GM13977 (cell line): ENCODE measurements at places on chromosomes 4 and X.

DNA sequence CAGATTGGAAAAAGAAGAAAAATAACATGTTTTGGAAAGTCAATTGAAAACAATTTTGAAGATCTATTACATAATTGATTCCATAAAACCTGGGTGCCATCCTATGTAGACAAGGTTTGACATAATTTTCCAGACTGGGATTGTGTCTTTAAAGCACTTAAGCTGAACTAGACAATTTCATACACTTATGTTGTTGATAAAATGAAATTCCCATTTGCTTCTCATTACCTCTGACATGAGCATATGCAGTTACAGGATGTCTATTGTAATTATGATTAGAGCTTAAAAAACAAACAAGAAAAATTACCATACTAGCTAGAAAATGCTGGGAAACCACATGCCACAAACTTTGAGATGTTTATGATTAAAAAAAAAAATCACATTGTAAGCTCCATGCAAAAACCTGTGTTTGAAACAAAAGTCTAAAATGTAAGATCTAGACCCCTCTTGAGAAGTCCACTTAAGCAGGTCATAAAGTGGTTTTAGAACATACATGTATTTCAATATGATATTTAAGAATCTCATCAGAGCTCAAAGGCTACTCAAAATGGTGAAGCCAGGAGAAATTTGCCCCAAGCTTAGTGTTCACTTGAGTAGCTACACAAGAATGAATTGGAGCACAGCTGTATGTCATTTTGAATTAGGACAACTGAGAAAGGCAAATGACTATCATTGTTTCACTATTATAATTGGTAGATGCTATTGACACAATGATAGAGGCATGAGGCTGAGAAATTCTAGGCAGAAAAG is 181.1 kb upstream of the PABPC4L start:
- DNase-seq: no peak

- DNase-seq: peak; percentile 33
These were observed 587 bp downstream of the TIMM8A start for GRCh38 chrX:101347859-101348451.

DNA sequence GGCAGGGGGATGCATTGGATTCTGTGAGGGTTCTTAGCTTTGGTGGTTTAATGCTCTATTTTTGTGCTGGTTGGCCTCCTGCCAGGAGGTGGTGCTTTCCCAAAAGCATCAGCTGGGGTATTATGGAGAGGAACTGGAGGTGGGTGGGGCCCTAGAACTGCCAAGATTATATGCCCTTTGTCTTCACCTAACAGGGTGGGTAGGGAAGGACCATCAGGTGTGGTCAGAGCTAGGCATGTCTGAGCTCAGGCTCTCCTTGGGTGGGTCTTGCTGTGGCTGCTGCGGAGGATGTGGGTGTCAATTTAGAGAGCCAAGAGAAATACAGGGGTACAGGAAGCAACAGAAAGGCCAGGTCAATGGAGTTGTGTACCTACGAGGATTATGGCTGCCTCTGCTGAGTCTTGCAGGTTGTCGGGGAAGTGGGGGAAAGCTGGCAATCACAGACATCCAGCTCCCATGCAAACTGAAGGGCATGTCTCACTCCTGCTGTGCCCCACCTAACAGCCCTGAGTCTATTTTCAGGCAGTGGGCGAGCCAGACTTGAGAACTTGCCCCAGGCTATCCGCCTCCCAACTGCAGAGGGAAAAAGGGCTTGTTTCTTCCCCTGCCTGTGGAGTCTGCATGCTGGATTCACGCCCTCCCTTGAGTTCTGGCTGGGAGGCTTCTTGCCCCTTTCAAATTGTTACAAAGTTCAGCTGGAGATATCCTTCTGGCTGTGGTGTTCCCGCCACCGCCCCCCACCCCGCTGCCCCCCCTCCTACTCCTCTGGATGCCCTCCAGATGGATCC is 212.0 kb downstream of the COMMD8 start:
- DNase-seq: no peak

GRCh38 chrX:109936114-109936513 is 66.8 kb upstream of the TMEM164 start:
- no peak for DNase-seq

GRCh38 chr4:136918772-136919171 is 613.5 kb downstream of the PCDH18 start:
- DNase-seq: no peak

DNA sequence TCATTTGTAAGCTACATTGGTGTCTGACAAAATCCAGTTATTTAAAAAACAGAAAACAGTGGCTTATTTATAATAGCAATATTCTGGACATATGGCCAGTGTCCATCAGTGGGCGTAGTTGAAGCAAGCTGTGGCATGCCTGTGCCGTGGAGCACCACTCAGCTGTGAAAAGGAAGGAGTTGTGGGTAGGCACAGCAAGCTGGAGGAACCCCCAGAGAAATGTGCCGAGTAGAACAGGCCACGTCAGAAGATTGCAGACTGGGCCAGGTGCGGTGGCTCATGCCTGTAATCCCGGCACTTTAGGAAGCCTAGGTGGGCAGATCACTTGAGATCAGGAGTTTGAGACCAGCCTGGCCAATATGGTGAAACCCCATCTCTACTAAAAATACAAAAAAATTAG is 102.4 kb downstream of the GPR143 start:
- no peak for DNase-seq

DNA sequence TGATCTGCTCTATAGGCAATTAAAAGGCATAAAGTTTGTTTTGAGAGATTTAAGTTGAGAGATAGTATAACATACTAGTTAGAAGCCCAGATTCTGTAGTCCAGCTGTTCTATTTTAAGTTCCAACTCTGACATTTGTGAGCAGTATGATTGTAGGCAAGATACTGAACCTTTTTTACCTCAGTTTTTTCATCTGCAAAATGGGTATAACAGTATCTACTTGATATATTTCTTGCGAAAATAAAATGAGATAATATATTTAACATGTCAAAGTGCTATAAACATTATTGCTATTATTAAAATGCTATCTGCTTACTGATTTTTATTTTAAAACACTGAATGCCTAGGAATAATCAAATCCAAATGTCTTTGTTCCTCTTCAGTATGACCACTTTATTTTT is 19.2 kb downstream of the TMPRSS11F start:
- no peak for DNase-seq

GRCh38 chr4:80094191-80094590 is 21.2 kb upstream of the ANTXR2 start:
- DNase-seq: no peak

DNA sequence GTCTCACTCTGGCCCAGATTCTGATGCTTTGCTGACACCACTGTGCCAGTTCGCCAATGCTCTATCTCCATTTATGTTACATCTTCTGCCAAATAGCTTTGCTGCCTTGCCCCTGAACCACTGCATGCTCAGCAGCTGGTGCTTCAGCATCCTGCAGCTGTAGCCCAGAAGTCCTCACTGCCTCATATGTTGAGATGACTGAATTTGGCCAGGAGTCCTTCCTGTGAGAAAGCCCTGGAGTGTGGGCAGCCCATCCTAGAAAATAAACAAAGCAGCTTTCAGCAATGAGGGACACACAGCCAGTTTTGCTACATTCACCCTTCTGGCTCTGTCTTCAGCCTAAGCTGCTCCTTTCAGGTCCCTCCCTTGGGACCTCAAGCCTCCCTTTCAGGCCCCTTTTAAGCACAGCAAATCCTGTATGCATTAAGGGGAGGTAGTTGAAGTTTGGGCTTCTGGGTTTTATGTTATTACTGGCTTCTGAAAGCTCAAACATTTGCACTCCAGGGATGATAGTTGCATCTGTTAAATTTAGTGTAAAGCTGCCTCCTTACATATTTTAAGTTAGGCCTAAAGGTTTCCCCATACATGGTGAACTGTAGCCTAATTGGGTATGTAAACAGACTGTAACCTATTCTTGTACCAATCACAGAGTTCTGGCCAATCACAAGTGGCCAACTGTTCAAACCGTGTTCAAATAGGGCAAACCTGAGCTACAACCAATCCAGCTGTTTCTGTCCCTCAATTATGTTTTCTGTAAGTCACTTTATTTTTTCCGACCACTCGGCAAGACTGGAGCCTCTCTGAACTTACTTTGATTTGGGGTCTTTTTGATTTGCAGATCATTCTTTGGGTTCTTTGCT is 2.1 kb upstream of the TMEM165 start:
- DNase-seq: no peak

GRCh38 chr4:26310264-26310663 is 10.6 kb upstream of the RBPJ start:
- no peak for DNase-seq

DNA sequence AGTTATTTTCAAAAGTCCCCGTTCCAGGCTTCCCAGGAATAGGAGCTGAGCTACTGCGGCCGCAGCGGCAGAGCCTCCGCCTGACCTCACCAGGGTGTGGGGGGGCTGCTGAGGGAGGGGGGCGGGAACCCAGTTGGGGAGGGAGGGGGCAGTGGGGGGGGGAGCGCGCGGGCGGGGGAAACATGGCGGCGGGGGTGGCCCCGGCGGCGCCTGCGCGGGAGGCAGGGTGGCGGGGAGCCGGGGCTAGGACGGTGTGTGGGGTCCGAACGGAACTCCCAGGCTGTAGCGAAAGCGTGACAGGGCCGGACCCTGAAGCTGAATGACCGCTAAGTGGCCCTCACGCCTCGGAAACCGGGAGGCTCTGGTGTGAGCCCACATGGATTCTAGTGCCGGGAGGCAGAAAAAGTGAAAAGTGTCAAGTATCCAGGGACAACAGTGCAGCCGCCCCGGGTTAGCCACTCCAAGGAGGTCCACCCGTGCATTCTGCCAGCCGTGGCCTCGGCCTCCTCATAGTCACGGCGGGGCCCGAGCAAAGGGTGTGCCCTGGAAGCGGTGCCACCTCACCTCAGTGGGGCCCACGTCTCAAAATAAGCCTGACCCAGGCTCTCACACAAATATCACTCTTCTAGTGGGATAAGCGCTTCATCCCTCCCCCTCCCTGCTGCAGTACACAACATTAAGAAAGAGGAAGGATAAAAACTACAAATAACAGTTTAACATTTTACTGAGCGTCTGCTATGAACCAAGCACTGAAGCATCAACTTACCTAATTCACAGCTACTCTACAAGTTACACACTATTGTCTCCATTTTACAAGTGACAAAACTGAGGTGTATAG is at the start of gene KLHL13:
Gene KLHL13, minus strand, starts transcription at position 98 of the 838 bp plus-strand sequence. CDS start 88,337 bp downstream, outside the sequence.
- peak; percentile 22 for DNase-seq

DNA sequence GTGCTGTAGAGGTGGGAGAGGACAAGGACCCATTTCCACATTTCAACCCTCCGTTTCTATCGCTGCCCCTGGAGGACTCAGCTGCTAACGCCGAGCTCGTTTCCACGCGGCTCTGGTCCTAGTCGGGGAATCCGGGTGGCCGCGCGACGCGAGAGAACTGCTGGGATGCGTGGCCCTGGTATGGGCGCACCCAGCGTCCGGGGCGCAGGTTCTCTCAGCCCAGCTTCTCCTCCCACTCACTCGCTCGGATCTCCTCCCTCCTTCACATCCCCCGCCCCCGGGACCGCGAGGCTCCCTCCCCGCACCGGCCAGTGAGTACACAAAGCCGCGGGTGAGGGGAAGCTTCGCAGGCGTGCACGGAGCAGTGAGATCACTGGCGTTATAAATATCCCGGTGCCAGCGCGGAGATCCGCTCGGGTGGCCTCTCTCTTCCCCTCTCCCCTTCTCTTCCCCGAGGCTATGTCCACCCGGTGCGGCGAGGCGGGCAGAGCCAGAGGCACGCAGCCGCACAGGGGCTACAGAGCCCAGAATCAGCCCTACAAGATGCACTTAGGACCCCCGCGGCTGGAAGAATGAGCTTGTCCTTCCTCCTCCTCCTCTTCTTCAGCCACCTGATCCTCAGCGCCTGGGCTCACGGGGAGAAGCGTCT is at the start of gene FGF5:
Gene FGF5, plus strand, starts transcription at position 412 of the 649 bp plus-strand sequence. Its CDS starts 161 bp downstream, at position 573.
- no peak for DNase-seq

DNA sequence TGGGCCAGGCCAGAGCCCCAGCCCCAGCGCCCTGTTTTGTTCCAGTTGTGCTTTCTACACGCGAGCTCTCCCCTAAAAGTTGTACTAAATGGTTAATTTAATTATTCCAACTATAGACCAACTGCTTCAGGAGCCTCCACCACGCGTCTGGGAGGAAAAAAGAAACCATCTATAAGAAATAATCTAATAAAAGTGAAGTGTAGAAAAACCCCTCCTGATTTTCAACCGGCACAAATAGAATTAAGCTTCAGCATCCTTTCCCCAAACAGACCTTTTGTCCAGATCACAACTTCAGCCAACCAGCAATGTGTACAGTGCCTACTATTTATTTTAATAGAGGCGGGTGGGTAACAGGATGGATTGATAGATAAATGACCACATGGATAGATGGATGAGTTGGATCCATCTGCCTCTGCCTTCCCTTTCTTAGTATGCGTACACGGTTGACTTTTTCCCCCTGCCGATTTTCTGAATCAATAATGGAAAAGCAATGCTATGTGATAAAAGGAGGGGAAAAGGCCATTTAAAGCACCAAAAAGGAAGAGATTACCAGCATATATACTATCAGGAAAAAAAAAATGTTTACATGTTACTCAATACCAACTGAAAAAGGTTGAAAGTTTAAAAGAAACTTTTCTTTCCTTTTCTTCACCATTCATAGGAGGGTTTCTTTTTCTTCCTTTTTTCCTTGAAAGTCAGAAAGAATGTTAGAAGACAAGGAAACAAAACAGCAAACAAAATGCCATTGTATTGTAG is 3.7 kb upstream of the PHOX2B start:
- no peak for DNase-seq

- DNase-seq: no peak
These were observed 1.3 kb downstream of the SLC9A7 start for GRCh38 chrX:46757593-46757992.

GRCh38 chr4:121064482-121064881 is 7.9 kb downstream of the NDNF start:
- DNase-seq: no peak

- DNase-seq: no peak
These were observed 227.5 kb upstream of the FGF13 start for GRCh38 chrX:138939038-138939437.

DNA sequence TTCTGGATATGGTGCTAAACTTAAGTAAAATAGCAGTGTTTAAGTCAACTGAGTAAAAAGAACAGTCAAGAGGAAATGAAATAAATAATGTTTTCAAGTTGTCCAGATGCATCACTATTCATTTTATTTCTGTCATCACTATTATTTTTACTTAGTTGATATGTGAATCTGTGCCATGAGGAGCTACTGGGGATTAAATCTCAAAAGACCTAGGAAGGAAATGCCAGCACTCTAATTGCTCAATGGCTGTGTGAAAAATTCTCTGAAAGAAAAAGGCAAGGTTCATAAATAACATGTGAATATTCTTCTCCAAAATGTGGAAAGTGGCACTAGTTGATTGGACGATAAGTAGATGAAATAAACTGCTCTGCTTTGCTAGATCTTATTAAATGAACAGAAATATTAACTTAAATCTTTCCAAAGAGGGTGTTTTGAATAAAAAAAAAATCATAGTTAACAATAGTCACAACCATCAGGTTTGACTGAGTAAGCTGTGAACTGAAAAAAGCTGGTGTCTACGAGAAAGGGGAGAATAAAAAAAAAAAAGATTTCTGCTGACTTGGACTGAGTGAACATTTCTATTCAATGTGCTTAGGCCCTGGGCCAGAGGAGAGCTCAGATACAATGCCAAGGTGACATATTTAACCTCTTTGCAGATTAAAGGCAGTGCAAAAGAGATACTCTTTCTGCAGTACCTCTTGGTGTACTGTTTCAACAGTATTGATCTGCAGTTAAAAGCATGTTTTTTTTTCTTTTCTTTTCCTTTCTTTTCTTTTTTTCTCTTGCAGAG is 1.6 kb downstream of the SPARCL1 start:
- DNase-seq: no peak
